Renal cortex interstitium (tissue), 15 donors: ENCODE measurements at places on chromosomes 1 and 21. TPM values are rescaled to one million over a fixed set of nuclear protein-coding genes. Genes with fewer than 3 reads are reported as not detected.

- no peak for DNase-seq
These were observed 61.8 kb upstream of the DAB1 start for GRCh38 chr1:57485643-57486042.

GRCh38 chr1:191320062-191320461 is 838.2 kb upstream of the RGS18 start:
- DNase-seq: no peak

DNA sequence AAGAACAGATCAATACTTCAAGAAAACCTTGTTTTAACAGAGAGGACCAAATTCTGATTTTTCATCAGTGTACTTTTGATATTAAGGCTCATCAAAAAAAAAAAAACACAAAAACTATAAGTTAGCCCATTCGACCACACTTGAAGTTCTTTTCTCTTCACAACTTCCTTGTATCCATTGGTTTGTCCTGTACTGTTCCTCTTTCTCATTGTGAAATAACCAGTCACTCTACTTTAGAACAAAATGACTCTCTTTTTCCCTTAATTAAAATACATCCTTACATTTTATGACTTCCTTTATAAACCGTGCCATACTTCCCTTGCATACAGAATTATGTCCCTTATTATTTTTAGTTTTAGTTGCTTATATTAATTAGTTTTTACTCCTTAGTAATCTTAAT is 8.4 kb downstream of the QSOX1 start:
- no peak for DNase-seq

- no peak for DNase-seq
These were observed 233.8 kb upstream of the TMEM51 start for GRCh38 chr1:14919751-14920150.

DNA sequence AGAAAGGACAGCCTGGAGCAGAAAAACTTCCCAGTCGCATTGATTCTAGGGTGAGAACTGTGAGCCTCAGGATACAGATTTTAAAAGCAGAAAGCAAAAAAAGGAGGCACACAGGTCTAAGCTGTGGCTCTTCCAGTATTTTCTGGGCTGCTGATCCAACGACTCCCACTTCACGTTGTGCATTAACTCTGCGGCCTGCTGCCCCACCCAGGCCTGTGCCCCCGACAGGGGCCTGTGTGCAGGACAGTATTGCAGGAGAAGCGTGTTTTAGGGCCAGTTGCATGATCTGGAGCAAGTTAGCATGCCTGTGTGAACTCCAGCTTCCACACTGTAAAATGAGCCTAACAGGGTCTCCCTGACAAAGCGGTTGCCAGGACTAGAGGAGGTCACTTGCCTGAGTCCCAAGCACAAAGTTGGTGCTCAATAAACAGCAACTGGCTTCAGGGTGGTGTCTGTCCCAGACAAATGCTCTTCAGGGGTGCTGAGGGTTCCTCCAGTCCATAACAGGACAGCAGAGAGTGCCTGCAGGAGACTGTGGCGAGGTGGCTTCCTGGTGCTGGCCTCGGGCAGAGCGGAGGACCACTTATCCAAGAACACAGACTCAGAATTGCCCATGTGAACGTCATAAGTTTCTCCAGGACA is 66.8 kb upstream of the RAB4A start:
- DNase-seq: no peak

DNA sequence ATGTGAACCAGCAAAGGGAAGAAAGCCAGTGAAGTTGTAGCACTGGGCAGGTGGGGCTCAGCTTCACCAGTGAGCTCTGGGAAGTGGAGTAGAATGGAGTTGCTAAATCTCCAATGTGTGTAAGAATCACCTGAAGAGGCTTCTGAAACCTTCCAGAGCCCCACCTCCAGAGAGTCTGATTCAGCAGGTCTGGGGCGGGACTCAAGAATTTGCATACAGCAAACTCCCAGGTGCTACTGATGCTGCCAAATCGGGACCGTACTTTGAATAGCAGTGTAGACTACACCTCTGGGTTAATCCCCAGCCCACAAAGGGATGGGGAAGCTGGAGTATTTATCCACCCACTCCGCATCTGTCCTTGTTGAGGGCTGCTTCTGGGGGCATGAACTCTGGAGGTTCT is 154.3 kb downstream of the IGSF21 start:
- no peak for DNase-seq

DNA sequence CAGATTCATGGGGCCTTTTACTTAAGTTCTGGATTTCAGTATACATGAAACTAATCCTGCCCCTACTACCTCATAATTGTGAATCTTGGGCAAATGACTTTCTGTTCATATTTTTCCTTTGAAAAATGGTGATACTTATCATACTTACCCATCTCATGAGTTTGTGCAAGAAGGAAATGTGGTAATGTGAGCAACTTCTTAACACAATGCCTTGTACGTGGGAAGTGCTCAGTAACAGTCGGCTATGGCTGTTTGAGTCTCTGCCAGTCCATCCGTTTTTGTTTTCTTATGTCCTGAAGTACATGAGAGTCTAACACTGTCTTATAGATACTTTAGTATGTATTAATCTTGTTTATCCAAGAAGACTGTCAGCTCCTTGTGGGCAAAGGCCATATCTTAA is 86.5 kb downstream of the PATJ start:
- no peak for DNase-seq

DNA sequence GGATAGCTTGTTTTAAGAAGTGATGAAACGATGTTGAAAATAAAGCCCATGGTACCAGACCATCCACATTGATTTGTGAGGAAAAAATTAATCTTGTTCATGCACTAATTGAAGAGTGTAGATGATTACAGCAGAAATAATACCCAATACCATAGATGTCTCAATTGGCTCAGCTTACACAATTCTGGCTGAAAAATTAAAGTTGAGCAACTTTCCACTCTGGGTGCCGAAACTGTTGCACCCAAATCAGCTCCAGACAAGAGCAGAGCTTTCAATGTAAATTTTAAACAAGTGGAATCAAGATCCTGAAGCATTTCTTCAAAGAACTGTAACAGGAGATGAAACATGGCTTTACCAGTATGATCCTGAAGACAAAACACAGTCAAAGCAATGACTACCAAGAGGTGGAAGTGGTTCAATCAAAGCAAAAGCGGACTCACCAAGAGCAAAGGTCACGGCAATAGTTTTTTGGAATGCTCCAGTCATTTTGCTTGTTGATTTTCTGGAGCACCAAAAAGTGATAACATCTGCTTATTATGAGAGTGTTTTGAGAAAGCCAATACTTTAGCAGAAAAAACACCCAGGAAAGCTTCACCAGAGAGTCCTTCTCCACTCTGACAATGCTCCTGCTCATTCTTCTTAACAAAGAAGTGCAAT is 16.1 kb upstream of the KCNA3 start:
- DNase-seq: no peak

- no peak for DNase-seq
These were observed 60.9 kb upstream of the S1PR1 start for GRCh38 chr1:101175886-101176285.

DNA sequence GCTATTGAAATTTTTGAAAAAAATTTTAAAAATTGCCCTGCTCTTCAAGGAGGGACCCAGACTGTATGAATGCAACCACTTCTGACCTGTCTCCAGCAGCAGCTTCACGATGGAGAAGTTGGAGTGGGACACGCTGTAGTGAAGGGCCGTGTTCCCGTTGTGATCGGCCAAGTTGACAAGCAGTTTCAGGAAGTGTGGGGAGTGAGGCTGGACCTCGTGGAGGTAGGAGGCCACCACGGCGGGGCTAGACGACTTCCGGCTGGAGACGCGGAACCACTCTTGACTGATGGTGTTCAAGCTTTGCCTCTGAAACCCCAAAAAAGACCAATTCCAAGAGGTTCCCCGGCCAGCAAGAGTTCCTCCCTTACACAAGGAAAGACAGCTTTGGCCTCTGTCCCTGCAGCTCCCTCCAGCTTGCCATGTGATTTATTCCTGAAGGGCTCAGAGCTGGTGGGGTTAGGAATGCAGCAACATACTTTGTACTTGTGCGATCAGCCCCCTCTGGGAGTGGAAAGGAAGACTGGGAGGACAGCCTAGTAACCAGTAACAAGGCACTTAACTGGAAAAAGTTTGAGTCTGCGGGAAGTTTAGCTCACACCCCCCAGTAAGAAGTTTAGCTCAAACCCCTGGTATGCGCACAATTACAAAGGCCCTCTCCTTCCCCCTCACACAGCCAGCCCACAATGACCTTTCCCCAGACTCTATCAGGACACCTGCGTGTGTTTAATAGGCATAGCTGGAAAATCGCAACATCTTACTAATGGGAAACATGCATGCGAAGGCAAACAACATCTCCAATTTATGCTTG is 56.0 kb downstream of the KANK4 start:
- no peak for DNase-seq

DNA sequence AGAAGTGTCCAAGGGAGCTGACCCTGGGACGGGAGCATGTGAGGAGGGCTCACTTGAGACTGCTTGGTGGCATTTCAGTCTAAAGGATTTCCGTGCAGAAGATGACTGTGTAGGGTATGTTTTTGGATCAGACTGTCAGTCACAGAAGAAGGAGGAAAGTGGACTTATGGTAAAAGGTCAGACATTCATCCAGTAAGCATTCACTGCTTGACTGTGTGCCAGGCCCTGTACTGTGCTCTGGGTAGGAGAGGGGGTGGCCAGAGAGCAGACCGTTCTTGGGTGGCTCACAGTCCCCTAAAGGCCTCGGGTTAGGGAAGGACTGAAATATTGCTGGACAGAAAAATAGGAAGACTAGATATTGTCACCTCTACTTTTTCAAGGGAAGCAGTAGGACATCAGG is 2.1 kb upstream of the SERINC2 start:
- DNase-seq: no peak

DNA sequence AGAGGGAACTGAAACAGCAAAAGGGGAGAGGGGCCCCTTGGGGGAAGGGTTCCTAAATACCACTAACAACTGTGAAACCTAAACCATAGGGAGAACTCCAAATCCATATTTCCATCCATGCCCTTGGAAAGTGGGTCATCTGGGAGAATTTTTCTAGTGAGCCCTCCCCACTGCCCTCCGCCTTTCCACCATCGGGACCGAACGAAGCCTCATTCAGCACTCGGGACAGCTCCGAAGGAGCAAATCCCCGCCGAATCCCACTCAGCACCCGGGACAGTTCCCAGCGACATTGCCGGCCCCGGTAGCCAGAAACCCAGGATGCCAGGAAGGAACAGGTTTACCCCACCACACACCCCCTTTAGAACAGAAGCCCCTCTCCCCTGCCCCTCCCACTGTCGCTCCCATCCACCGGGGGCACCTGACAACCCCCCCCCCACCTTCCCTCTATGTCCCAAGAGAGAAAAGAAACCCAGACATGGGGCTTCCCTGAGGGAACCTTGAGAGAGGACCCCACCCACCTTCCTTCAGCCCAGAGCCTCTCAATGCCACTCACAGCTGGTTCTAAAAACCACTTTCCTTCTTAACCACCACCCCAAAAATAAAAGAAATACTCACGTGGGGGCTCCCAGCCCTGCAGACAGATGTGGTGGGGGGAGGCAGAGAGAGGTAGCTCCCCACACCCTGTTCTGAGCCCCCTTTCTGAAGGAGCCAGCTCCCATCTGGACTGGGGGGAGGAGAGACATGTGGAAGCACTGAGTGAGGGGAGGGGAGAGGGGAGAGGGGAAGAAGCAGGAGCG is 4.5 kb downstream of the DLGAP3 start:
- peak; percentile 69 for DNase-seq

DNA sequence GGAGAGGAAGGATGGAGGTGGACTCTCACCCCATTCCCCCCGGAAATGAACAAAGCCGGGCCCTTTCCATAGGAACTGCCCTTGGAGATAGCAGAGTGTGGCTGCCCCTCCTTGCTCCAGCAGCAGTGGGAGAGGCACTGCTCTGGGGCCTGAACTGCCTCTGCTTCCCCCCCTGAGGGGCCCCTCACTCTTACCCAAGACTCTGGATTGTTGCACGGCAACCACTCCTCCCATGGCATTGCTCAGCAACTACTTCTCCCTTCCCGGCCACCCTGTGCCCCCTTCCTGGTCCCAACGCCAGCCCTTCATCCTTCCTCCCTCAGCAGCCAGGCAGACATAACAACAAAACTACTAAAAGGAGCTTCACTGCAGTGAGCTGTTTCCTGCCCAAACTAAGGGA is 3.0 kb upstream of the ACKR1 start:
- no peak for DNase-seq

- no peak for DNase-seq
These were observed 29.3 kb upstream of the ERO1B start for GRCh38 chr1:236311040-236311439.

The OR2L5 gene
- not detected for polyA plus RNA-seq

The C1orf116 gene
- polyA plus RNA-seq: 21.0 TPM

The TFF3 gene
- polyA plus RNA-seq: 5.4 TPM

The SDCCAG8 gene
- polyA plus RNA-seq: 52.4 TPM

The PGLYRP4 gene
- polyA plus RNA-seq: not detected
